Renal pelvis (tissue), 12 donors: ENCODE measurements at places on chromosomes 3 and 15. TPM values are rescaled to one million over a fixed set of nuclear protein-coding genes. Genes with fewer than 3 reads are reported as not detected.

PLAAT1 gene
- 2.6 TPM for polyA plus RNA-seq

PEX5L gene
- 0.27 TPM for polyA plus RNA-seq

GOLGA6L7 gene
- polyA plus RNA-seq: 0.52 TPM

KCNMB3 gene
- polyA plus RNA-seq: 7.9 TPM

SCG5 gene
- polyA plus RNA-seq: 10.7 TPM

OR5K2 gene
- 0.81 TPM for polyA plus RNA-seq

TRIM59 gene
- polyA plus RNA-seq: 15.6 TPM

DNA sequence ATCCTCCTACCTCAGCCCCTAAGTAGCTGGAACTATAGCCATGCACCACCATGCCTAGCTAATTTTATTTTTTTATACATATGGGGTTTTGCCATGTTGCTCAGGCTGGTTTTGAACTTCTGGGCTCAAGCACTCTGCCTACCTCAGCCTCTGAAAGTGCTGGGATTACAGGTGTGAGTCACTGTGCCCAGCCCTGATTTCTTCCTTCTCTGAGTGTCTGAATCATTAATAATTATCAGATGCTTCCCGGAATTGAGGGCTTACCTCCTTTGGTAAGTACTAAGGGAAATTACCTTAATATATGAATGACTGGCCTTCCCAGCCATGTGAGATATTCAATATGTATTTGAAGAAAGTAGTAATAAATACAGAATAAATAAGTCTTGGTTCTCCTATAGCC lies 7.2 kb downstream of the CLPX start:
- no peak for DNase-seq

GRCh38 chr3:5136211-5136918 lies 14.3 kb downstream of the ARL8B start:
- no peak for DNase-seq

GRCh38 chr3:139642996-139643395 lies 34.8 kb downstream of the NMNAT3 start:
- DNase-seq: no peak

GRCh38 chr15:85955501-85956391 lies 123.9 kb upstream of the AGBL1 start:
- no peak for DNase-seq

- DNase-seq: no peak
Observed at GRCh38 chr3:12764171-12764776, 5.2 kb upstream of the TMEM40 start.

GRCh38 chr3:43144761-43145490 lies 39.0 kb upstream of the POMGNT2 start:
- DNase-seq: no peak

DNA sequence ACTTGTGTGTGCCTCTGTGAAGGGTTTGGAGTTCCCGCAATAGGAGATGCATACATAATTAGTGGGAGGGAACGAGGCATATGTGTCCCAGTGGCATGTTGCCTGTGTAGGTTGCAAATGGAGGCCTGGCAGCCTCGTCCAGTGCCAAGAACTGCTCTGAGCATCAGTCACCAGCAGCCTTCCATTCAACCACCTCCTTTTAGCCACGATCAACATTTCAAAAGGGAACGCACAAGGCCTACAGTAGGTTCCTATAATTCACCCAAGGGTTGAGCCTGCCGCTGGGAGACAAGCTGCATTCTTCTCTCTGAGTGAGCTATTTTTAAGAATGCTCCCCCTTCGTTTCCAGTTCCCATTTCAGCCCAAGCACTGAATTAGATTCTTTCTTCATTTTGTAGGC lies 78.8 kb upstream of the CTNNB1 start:
- DNase-seq: no peak

DNA sequence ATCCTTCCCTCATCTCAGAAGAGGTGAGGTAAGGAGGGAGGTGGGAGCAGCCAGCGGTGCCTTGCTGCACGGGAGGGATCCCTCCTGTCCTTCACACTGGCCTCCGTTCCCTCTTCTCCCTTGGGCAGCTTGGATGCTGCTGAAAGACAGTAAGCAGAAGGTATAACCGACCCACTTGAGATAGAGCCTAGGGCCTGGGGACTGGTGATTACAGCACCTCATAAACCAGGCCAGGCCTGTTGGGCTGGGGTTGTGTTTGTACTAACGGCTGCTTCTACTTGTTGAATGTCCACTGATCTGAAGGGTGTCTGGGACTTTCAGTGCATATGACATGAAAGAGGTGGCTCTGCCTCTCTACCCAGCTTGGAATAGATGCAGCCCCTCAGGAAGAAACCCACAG lies 25.0 kb downstream of the SEMA6D start:
- no peak for DNase-seq

- no peak for DNase-seq
Observed at GRCh38 chr3:99774467-99774866, 43.2 kb upstream of the CMSS1 start.

- no peak for DNase-seq
Observed at GRCh38 chr15:29034151-29034550, 148.4 kb downstream of the APBA2 start.

DNA sequence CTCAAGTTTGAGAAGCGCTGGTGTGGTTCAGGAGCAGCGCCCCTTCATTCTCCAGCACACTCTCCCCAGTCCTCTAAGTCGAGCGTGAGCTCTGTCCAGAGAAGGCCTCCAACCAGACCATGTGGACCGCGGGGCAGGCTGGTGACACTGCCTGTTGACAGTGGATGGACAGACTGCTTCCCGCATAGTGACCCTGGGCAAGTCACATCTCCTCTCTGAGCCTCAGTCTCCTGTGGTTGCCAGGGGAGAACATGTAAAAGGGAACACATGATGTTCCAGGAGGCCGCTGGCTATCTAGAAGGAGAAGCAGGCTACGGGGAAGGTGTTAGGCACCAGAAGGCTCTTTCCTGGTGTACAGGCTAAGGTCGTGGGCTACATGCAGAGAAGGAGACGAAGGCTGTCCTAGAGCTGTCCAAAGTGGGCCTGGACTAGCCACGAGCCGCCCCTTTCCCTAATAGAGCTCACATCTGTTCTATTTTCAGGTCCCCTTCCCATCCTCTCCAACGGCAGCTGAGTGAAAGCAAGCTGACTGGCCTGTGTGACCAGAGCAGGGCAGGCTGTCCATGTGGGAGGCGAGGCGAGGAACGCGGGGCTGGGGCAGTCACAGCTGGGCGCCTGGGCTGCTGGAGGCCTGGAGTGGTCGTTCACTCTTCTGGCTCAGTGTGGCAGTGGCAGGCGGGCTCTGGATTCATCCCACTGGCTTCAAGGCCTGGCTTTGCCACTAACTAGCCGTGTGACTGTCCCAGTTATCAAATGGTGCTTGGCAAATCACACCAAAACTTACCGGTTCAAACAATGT lies 11.1 kb downstream of the ISG20 start:
- no peak for DNase-seq

- DNase-seq: no peak
Observed at GRCh38 chr3:71650372-71650771, 66.8 kb upstream of the FOXP1 start.

DNA sequence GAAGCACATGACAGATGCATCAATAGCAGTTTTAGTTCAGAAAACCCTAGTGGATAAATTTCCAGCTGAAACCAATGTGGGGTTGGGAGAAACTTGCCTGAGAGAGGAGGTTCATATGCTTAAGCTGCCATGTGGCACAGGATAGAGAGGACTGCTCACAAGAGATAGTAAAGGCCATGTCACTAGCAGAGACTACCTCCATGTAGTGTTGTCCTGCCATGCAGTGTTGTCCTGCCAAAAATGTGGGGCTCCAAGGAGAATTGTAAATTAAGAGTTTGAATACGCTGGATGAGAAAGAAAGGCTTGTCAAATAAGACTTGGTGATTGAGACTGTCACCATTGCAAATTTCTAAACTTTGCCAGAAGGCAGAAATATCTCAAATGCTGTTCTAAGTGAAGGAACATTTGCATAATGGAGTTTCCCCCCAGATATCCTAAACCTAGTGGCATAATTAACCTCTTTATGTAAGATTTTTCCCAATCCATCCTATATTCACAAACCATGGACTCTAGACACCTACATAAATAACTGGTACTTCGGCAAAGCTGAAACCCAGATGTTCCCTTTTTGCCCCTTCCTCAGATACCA lies 938.3 kb upstream of the ALCAM start:
- no peak for DNase-seq

DNA sequence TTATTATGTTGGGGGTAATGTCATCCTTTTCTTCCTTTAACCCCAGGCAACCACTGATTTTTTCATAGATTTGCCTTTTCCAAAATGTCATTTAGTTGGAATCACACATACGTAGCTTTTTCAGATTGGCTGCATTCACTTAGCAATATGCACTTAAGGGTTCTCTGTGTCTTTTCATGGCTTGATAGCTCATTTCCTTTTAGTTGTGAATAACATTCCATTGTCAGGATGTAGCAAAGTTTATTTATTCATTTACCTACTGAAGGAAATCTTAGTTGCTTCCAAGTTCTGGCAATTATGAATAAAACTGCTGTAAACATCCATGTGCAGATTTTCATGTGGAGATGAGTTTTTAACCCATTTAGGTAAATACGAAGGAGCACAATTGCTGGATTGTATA lies 125.4 kb downstream of the AGBL1 start:
- DNase-seq: no peak

GRCh38 chr15:74157868-74158827 lies 15.4 kb upstream of the ISLR start:
- DNase-seq: no peak

DNA sequence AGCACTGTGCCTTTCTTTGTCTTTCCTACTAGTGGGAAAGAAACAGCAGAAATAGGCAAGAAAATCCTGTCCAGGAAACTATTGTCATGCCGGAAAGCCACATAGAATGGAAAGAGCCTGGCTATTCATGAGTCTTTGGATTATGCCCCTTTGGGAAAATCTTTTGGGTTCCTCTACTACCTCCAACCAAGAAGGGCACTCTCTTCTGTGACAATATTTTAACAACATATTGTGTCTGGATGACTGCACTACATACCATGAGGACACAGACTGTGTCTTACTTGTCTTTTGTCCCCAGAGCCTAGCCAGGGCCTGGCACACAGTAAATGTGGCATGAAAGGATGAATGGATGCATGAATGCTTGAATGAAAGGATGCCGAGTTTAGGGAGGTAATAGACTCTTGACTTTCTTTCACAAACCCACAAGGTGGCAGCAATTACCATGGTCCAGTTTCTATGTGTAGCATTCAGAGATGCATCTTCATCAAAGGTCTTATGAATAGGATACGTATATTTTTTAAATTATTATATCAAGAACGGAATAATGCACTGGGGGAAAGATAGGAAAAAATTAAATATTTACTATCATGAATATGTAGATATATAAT lies 30.3 kb downstream of the ARL14 start:
- DNase-seq: peak; percentile 53

GRCh38 chr3:150589759-150590158 lies 13.4 kb upstream of the SELENOT start:
- DNase-seq: no peak

DNA sequence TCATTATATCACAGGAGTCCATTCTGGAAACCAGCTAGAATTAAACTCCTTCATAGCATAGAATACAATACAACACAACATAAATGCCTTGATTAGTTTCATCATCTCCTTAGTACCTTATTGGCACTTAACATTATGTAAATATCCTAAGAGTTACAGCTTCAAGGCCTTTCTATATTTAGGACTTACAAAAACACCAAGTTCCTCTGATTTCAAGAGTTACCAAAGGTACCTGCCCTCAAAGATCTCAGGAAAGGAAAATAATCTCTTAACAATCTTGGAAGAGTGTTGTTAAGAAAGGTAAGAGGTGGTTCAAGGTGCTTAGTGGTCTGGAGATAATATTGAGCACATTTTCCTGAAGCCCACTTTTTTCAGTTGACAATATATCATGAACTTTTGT lies 477.7 kb downstream of the IGSF11 start:
- DNase-seq: no peak

DNA sequence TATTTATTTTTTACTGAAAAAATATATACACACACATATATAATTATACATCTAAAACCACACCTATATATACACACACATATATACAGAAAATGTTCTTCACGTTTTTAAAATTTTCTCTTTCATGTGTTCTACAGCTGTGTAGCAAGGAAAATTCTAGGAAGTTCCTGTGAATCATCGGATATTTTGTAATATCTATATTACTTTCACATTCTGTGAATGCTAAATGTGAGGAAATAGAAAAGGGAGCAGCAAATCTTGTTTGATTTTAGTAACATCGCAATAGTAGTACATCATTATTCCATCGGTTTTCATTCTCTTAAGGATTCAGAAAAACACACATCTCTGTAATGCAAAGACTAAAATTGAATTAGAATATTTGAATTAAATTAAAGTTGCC lies 836.8 kb upstream of the NECTIN3 start:
- no peak for DNase-seq

GRCh38 chr3:13526626-13526949 lies 22.3 kb upstream of the FBLN2 start:
- no peak for DNase-seq

DNA sequence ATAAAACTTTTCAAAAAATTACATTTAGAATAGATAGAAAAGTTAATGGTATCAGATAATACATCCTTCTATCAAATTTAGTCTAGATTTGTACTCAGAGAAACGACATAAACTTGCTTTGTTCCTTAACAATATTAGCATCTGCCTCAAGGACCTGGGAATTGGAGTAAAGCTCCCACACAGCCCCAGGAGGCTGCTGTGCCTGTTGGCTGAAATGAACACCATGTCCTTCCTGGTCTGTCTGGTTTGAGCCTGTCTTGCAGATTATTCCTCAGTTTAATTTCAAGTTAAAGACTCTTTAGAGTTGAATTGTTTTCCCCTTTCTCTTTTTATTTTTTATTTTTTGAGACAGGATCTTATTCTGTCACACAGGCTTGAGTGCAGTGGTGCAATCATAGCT lies 19.4 kb downstream of the GNB5 start:
- no peak for DNase-seq

DNA sequence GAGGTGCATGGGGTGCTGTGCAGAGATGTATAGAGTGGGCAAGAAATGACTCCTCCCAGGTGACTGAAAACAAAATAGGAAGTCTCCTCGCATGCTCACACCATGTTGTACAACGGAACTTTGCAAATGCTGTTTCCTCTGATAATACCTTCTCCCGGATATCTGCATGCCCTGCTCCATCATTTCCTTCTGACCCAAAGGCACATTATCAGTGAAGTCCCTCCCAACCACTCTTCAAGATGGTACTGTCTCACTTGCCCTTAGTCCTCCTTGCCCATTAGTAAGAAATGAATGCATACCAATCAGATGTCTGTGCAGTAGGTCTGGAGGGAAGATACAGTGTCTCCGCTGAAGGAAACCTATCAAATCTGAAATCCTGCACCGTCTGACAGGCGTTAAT lies 12.0 kb downstream of the TMED3 start:
- DNase-seq: no peak

- no peak for DNase-seq
Observed at GRCh38 chr3:31521468-31521867, 11.3 kb upstream of the STT3B start.

- no peak for DNase-seq
Observed at GRCh38 chr3:129365296-129366136, 62.9 kb downstream of the EFCAB12 start.

GRCh38 chr15:89175617-89176191 lies 45.7 kb downstream of the RLBP1 start:
- no peak for DNase-seq

GRCh38 chr3:134536781-134537180 lies 50.9 kb downstream of the CEP63 start:
- DNase-seq: no peak
